NCI-H1436 treated with DMSO at 0.1 percent for 48 hours (cell line): ENCODE measurements at places on chromosomes 2 and 18.

DNA sequence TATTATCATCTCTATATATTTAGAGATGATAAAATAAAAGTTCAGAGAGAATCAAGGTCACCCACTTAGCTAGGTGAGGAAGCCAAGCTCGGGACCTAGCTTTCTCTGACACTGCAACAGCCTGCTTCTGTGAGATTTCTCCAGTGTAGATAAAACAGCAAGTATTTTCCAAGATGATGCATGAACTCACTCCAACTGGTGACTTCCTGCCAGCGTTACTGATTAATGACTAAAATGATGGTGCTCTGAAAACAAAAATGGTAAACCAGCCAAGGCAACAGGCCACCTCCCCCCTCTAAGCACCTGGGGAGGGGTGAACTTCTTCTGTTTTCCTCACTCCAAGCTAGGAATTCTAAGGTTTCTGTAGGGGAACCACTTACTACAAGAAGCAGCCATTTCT is 510.2 kb upstream of the ID2 start:
- DNase-seq, result no peak

GRCh38 chr2:51258301-51258700 is 226.4 kb upstream of the NRXN1 start:
- DNase-seq, result no peak

DNA sequence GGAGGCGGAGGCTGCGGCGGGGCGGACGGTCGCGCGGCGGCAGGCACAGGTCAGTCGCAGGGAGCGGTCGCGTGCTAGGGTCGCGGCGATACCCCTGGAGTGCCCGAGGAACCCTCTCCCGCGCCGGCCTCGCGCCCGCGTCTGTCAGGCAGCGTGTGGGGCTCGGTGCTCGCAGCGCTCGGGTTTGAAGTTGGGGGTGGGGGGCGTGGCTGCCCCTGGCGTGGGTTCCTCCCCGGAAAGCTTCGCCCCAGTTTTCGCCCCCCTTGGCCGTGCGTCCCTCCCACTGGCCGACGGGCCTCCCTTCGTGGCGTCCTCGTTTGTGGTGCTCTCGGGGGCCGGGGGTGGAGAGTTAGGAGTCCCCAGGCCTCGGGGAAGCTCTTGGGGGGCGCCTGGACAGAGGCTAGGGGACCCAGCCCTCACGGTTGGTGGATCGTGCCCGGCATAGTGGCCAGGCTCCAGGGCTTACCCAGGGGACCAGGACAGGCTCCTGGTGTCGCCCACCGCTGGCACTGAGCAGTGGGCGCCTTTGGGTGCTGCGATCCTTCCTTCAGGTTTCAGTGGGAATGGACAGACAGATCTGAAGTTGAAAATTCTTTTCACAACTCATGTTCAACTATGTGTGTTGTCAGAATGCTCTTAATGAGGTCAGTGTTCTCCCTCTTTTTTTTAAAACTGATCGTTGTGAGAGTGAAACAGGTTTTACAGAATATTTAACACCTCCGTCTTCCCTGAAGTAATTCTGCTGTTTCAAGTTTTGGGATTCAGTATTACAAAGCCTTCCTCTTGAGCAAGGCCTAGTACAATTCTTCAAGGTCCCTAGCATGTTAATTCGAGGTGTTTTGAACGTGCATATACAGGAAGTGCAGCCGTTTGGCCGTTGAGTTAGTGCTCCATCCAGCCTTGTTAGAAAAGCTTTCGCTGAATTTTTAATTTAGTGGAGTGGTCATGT is 604 bp downstream of the RALBP1 start:
- no peak for DNase-seq

- no peak for DNase-seq
These were observed 352.6 kb downstream of the TNS1 start for GRCh38 chr2:217650229-217650628.

DNA sequence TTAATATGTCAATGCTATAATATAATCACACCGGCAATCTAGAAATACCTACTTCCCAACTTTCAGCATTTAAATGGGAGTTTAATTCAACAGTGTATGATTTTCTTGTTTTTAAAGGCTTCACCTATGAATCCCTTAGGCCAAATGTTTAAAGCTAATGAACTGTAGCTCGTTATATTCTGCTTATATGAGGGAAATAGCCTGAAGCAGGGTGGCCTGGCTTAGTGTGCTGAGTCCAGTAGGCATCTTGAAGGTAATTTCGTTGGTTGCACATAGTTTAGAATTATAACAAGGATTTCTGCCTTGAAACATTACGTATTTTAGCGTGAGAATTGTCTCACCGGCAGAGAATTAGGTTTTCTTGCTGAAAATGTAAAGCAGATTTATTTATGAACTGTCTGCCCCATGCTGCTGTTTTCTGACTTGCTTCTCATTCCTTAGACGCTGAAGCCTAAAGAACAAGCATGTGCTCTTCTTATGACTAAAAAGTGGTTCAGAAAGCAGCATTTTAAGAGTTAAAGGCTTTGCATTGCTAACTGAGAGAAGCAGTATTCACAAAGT is 433.7 kb upstream of the RAB12 start:
- no peak for DNase-seq

GRCh38 chr18:63492851-63493250 is 16.1 kb downstream of the SERPINB5 start:
- no peak for DNase-seq

DNA sequence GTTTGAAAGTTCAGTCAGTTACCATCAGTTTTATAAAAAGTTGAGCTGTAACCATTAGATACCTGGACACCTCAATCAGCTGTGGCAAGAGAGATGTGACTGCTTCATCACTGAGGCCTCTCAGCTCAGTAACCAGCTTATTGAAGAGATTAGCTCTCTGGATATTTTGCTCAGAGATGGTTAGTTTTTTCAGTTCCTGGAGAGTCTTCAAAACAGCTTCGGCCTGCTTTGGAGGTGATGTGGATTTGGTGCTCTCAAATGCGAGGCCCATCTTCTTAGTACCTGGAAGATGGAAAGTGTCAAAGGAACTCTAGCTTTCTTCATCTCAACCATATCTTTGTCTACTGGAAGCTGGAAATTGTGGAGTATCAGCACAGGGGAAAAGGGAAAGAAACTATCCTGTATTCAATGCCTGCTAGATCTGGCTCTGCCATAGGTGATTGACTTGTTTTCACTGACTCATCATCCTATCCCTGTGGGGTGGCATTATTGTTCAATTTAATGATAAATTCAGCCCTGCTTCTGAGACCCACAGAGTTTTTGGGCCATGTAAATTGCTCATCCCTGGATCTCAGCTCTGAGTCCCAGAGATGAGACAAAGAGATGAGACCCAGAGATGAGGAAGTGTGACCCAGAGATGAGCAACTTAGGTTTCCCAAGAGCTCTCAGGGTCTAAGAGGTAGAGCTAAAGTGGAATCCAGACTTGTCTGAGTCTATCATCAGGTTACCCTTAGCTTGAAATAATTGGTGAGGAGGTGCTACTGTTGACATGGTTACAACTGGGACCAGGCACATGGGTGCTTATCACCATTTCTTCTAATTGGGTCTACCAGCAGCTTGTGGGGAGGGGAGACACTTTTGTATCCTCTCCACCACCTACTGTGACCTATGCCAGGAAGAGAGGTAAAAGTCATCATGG is 10.4 kb downstream of the APOB start:
- no peak for DNase-seq
